ENCODE measurements at places on chromosomes 5 and 9.

GRCh38 chr5:625516-625915, 13.4 kb downstream of the CEP72 start:
- DNase-seq, result no peak

DNA sequence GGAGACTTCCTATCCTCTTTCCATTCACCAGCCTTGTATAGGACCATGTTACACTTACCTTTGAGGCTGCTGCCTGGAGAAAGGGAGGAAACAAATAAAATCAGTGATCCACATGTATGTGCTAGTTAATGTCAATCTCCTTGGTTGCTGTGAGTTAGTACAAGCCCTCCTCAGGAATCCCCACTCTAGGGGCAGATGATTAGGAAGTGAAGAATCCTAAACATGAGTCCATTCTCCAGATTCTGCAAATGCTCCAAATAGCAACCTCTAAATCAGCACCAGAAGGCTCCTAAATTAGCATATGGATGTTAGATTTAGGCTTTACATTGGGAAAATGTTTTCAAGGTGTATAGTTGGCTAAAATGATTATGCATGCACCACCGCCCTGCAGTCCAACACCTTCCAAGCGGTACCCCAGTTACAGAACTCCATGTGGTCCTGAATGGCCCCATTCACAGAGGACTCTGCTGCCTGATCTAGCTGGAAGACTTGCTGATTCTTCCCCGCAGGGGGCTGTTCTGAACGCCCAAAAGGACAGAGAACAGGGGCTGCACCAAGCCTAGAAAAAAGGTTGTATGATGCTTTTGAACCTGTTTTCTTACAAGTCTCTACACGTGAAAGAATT, 123.2 kb downstream of the TLE1 start:
- no peak for DNase-seq

DNA sequence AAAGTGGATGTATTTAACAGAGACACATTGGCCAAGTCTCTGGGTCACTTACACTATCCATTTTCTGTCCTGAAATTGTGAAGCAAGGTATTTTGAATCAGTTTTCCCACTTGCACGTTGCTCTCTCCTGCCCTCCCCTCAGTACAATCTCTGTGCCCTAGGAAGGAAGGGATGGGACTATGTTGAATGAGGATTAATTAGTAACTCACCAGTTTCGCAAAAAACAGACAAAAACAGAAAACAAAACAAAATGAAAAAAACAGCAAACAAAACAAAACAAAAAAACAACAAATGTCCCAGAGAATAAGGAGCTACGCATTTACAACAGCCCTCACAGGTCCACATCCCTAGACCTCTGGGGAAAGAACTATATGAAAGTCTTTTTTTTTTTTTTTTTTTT, 1.1 kb upstream of the CD14 start:
- no peak for DNase-seq

DNA sequence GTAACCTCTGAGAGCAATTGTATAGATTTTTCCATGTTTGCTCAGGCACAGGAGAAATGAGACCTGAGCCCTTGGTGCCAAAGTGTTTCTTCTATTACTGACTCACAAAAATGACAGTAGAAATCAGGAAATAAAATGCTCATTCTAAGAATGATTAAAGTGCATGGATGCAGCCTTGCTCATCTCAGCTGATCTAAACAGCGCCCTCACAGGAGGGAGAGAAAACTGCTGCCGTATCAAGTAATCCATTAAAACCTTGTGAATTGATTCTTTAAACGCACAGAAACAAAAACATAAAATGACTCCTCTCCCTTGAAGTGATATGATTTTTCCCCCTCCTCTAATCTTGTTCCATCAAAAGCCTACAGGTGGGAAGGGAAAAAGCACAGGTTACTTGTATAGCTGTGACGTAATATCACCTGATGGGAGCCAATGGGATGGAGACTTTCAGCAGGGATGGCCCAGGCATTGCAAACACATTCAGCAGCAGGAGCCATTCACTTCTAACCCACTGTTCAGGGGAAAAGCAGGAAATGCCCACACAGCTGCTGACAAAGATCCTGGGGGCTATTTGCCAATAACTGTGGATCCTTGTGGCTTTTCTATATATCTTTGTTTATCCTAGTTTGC, 76.7 kb downstream of the PLCXD3 start:
- DNase-seq, result no peak

GRCh38 chr5:176492431-176492830, 44.2 kb downstream of the FAF2 start:
- no peak for DNase-seq

DNA sequence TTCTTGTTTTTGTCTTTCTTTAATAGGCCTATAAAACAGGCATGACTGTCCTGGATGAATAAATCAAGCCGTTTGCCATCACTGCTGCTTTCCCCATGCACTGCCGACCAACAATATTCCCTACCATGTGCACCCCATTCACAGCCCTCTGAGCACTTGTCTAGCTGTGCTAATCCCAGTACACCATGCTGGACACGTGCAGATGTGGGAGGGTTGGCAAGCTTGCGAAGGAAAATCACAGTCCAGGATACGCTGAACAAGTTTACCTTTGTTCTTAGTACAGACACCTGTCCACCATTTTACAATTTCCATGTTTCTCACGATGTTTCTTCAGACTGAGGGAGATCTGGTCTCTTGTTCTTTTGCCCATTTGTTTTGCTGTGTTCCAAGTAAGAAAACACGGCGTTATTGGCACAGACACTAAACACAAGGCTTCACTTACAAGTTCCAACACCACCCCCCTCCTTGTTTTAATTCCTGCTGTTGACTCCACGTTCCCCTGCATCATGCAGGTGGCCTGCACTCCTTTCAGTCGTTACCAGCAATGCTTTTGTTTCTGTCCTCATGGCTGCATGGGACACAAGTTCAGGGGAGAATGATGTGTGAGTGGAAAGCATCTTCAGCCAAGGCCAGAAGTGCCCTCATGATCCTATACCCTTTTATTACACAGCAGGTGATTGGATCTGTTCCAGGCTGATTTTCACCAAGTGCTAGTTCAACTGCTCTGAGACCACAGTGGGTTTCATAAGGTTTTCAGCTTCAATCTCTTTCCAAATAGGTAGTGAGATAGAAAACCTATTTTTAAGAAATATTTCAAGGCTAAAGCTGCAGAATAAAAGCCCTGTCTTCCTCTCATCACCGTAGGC, 608.9 kb downstream of the IRX1 start:
- no peak for DNase-seq

GRCh38 chr5:176541338-176542134, 4.3 kb upstream of the RNF44 start:
- peak; percentile 89 for DNase-seq

GRCh38 chr9:102047549-102047948, 309.1 kb upstream of the GRIN3A start:
- DNase-seq, result no peak

GRCh38 chr9:24738421-24738961, 192.8 kb upstream of the IZUMO3 start:
- DNase-seq, result no peak

- no peak for DNase-seq
These were observed 320.8 kb upstream of the SGCD start for GRCh38 chr5:156006026-156006647.

- no peak for DNase-seq
These were observed 18.8 kb downstream of the SRD5A1 start for GRCh38 chr5:6652025-6652424.

GRCh38 chr9:607417-607816, 234.1 kb upstream of the DMRT1 start:
- no peak for DNase-seq

GRCh38 chr9:100600521-100601079, 22.7 kb downstream of the CAVIN4 start:
- DNase-seq, result no peak

GRCh38 chr5:114447084-114447773, 85.4 kb downstream of the KCNN2 start:
- DNase-seq, result no peak

DNA sequence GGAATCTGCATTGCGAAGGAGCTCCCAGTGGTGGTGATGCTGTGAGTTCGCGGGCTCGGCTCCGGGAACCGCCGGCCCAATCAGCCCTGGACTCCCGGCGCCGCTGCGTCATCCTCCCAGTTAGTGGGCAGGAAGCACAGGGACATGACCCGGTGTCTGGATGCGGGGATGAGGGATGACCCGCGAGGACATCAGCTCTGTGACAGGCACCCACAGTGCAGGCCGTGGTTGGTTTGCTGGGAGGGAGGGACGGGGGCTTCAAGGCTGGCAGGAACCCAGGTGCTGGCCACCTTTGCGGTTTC, 996 bp downstream of the NXNL2 start:
- no peak for DNase-seq

DNA sequence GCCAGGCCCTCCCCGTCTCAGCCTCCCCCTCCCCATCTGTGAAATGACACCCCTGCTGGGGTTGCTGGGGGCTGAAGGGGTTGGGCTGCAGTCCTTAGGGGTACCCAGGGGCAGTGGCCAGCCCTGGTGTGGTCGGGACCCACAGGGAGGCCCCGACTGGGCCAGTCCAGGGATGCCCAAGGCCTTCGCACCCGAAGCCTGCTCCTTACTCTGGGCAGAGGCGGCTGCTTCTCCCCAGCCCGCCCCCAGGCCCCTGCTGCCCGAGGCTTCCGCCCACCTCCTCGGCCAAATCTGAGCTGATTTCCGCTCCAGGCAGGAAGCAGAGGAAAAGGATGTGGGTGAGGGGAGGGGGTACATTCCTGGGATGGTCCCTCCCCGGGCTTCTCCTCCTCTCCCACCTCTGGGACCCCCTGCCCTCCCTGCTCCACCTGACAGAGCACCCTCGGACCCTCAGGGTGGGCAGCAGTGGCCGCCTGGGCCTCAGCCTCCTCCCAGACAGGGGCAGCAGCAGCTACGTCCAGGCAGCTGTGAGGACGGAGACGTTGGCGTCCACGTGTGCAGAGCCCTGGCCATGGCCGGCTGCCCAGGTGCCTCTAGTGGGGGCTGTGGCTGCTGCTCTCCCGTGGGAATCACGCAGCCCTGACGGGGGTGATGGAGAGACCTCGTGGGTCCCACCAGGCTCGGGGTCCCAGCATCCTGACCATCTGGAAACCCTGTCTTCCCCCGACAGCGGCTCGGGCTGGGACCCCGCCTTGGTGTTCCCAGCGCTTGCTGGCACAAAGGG, 4.2 kb upstream of the NRARP start:
- no peak for DNase-seq

DNA sequence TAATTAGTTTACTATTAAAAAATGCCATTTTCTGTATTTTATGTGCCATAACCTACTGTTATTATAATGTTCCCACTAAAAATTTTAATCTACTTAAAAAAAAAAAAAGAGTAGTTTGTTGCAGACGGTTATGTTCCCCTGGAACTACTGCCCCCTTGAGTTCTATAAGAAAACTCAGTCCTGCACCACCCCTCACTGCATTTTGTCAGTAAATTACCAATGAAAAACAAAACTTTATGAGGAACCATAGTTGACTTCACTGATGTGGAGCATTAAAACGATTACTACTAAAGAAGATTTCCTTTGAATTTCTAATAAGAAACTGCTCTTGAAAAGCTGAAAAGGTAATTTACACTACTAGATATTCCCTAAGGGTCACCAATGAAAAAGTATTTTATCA, 288.7 kb downstream of the FBXL17 start:
- peak; percentile 3 for DNase-seq

- no peak for DNase-seq
These were observed 342.7 kb upstream of the RIOK2 start for GRCh38 chr5:97525780-97526179.

- DNase-seq, result no peak
These were observed 338.6 kb downstream of the PTPRD start for GRCh38 chr9:10274175-10274574.

DNA sequence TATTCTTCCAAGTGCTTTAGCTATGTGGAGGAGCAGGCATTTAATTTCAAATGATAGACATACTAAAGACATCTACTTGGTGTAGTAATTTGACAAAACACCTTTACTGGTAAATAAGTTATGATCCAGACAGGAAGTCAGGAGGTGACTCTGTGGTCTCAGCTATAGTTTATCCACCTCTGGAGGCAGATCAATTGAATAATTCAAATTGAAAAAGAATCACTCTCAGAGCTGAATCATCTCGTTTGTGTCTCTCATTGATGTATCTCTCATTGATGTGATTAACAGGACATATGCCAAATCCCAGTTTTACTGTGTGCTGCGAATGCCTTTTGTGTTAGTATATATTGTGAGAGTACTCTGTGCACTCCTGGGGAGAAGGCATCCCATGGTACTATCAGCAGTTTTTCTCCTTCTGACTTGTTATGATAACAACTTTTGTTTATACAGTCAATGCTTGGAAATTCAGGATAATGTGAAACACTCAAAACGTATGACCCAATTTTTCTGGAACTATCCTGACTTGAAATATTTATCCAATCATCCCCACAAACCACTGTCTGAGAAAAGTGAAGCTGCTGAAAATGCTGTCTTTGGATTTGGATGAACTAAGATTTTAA, 48.5 kb upstream of the DAB2 start:
- no peak for DNase-seq

DNA sequence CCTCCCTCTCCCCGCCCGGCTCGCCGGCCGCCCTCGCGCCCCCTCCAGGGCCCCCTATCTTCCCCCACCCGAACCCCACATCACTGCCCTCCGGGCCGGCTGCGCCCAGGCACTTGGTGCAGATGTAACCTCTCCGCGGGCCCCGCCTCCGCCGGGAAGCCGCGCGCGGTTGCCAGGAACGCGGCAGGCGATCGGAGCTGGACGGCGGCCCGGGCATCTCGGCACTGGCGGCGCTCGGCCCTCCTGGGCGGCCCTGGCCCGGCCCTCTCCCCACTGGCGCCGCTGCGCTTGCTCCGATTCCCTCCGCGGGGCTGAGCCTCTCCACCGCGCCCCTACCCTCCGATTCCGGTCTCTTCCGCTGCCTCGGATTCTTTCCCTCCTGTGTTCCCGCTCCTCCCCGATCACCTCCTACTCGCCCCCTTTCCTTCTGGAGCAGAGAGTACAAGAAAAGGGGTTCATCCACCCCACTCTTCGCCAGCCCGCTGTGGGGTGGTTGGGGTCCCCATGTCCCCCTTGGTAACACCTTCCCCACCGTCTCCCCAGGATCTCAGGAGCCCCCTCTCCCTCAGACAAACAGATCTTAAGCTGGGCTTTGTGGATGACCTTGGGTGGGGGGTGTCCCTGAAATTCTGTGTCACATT, 70.6 kb downstream of the C9orf50 start:
- DNase-seq, result peak; percentile 13

- no peak for DNase-seq
These were observed 2.8 kb downstream of the AIF1L start for GRCh38 chr9:131099102-131099606.

- no peak for DNase-seq
These were observed 477.2 kb downstream of the ICE1 start for GRCh38 chr5:5899716-5900115.

- DNase-seq, result no peak
These were observed 4.5 kb upstream of the RPL26L1 start for GRCh38 chr5:172954751-172955159.

DNA sequence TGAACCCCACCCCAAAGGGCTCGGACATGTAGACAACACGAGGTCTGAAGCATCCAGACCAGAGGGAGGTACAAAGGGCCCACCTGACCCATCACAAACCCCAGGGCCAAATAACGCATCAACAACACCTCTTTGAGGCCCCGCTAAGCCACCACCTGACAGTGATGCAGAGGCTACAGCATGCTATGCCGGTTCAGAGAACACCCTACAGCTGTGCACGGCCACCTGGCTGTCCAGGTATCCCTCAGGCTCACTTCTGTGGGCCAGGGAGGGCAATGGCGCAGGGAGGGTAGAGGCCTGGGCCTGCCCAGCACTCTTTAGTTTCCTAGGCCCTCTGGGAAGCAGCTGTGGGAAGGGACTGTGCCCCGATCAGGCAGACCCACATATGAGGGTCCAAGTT, 190.1 kb downstream of the CDK5RAP2 start:
- DNase-seq, result no peak

- DNase-seq, result no peak
These were observed 597.9 kb upstream of the SGCD start for GRCh38 chr5:155728857-155729683.

Measured in small intestine (tissue), 16 donors.